Psoas muscle (tissue), 8 donors: ENCODE measurements at places on chromosomes 13 and 19. TPM values are rescaled to one million over a fixed set of nuclear protein-coding genes. Genes with fewer than 3 reads are reported as not detected.

Gene TBC1D17
- total RNA-seq = 85.7 TPM

DNA sequence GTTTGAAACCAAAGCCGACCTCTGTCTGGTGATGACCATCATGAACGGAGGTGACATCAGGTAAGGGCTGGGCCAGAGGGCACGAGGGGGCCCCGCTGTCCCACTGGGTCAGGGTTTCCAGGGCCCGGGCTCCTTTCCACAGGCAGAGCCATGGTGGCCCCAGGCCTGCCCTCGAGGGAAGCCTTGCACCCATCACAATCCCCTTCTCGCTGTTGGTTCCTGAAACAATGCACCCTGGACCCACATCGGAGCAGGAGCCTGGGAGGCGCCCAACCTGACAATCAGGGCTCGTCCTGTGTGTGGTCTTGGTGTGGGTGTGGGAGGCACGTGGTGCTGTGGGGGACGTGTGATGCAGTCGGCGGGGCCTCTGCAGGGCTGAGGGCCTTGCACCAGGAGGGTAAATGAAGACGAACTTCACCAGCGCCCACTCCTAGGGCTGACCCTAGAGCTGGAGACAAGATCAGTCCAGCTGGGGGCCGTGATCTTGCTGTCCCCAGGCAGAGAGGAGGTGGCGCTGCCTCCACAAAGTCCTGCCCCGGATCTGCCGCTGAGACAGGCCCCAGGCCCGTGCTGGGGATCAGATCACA lies 2.8 kb downstream of the GRK1 start:
- DNase-seq = no peak
- no peak overlapping the region for H3K4me3 ChIP-seq
- H3K36me3 ChIP-seq = no peaks in the 10 kb centered on the region

- H3K27me3 ChIP-seq = no peaks in the 10 kb centered on the region
- no peaks in the 10 kb centered on the region for H3K36me3 ChIP-seq
- H3K27ac ChIP-seq = no peak overlapping the region
- H3K4me3 ChIP-seq = no peak overlapping the region
- DNase-seq = no peak
Measured at GRCh38 chr13:76349700-76350099, 536.5 kb downstream of the KCTD12 start.

- DNase-seq = no peak
- H3K4me3 ChIP-seq = no peak overlapping the region
- H3K27ac ChIP-seq = no peak overlapping the region
- no peaks in the 10 kb centered on the region for H3K27me3 ChIP-seq
- H3K36me3 ChIP-seq = no peaks in the 10 kb centered on the region
Measured at GRCh38 chr19:13190781-13191540, 40.8 kb downstream of the IER2 start.

DNA sequence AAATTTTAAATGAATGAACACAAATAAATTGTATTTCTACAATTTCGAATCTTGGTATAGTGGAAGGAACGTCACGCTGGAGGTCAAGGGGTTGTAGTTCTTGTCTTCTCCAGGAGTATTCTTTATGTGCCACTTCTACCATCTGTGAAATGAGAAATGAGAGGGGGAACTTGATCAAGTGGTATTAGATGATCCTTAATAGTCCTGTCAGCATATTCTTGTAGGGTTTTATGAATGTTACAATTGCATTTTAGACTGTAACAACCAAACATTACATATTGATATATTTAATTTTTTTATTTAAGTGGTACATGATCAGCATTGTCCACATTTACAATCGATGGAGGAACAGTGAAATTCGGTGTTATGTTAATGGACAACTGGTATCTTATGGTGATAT lies 113.6 kb downstream of the NBEA start:
- no peak overlapping the region for H3K4me3 ChIP-seq
- H3K27ac ChIP-seq = no peak overlapping the region
- no peak for DNase-seq
- no peaks in the 10 kb centered on the region for H3K4me1 ChIP-seq
- no peaks in the 10 kb centered on the region for H3K36me3 ChIP-seq
- no peaks in the 10 kb centered on the region for H3K27me3 ChIP-seq

Gene KCTD12
- total RNA-seq = 22.4 TPM

GRCh38 chr13:34430294-34430693 lies 511.8 kb upstream of the NBEA start:
- H3K36me3 ChIP-seq = no peaks in the 10 kb centered on the region
- H3K27ac ChIP-seq = no peak overlapping the region
- no peaks in the 10 kb centered on the region for H3K27me3 ChIP-seq
- no peaks in the 10 kb centered on the region for H3K4me1 ChIP-seq
- no peak for DNase-seq
